Naive thymus-derived CD4-positive, alpha-beta T cell (primary cell): ENCODE measurements at places on chromosomes 12 and 14. TPM values are rescaled to one million over a fixed set of nuclear protein-coding genes. Genes with fewer than 3 reads are reported as not detected.

The PMEL gene
- not detected in 2 replicates for total RNA-seq

The CPNE6 gene
- total RNA-seq: 0.12 TPM in 1 of 2 replicates, not detected in the other

- H3K4me1 ChIP-seq: peaks cover 38% of the 10 kb centered on the region
- no peak for DNase-seq
- no peaks in the 10 kb centered on the region for H3K27me3 ChIP-seq
- no peak overlapping the region for H3K4me3 ChIP-seq
Measured at GRCh38 chr12:31740628-31741027, 11.8 kb upstream of the AMN1 start.

The RNASE3 gene
- total RNA-seq: not detected

- H3K36me3 ChIP-seq: no peaks in the 10 kb centered on the region
- H3K4me1 ChIP-seq: no peaks in the 10 kb centered on the region
- H3K27me3 ChIP-seq: no peaks in the 10 kb centered on the region
- H3K4me3 ChIP-seq: no peak overlapping the region
- no peak for DNase-seq
Measured at GRCh38 chr12:76687981-76688380, 75.9 kb upstream of the ZDHHC17 start.

DNA sequence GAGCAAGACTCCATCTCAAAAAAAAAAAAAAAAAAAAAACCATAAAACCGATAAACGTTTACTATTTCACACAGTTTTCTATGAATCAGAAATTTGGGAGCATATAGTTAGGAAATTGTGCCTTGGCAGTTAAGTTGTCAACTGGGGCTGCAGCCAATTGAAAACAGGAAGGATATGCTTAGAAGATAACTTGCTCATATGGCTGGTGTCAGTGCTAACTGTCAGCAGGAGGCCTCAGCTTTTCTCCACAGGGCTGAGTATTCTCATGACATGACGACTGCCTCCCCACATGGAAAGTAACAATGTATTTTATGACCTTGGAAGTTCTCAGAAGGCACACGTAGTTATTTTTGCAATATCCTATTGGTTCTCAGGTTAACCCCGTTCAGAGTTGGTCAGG, 29.6 kb upstream of the OR5AU1 start:
- no peaks in the 10 kb centered on the region for H3K4me1 ChIP-seq
- H3K36me3 ChIP-seq: no peaks in the 10 kb centered on the region
- no peak for DNase-seq
- no peak overlapping the region for H3K27ac ChIP-seq
- no peak overlapping the region for H3K4me3 ChIP-seq

The PLXNC1 gene
- 12.6 TPM for total RNA-seq

The ZDHHC22 gene
- not detected in 2 replicates for total RNA-seq

DNA sequence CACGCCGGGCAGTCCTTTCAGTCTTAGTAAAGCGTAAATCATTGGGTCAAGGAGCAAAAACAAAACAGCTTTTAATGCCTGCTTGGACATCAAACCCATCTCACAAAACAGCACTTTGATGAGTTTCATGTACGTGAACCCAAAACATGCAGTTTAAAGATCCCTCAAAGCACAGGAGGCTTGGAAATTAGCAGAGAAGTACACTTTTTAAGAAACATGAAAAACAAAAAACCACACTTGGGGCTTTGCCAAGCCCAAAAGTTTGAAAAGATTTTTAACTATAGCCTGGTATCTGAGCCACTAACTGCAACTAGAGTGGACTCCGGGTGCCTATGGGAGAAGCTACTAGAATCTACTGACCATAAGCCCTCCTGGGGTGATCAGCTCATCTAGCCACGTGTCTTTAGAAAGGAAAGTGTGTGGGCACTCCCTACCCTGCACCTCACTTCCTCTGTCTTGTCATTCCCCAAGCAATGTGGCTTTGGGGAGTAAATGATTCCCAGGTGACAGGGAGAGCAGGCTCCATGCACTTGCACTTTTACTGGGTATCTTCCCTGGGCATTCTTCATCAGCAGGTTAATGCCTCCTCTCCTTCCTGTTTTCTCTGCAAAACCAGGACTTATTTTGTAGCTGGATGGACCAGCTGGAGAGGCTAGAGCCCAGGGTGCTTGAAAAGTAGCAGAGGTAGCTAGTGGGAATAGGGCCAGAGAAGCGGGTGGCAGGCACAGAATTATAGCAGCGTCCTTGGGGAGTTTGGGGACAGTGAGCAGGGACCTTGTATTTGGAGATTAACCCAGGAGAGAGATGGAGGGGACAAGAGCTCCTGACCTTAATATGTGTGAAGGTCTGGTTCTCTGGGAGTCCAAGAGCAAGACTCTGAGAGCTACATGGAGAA, 339.3 kb downstream of the BCL11B start:
- peaks cover 77% of the 10 kb centered on the region for H3K4me1 ChIP-seq
- H3K36me3 ChIP-seq: no peaks in the 10 kb centered on the region
- H3K4me3 ChIP-seq: peak overlapping the region; percentile 40
- H3K27ac ChIP-seq: peak overlapping the region; percentile 66
- H3K27me3 ChIP-seq: no peaks in the 10 kb centered on the region

GRCh38 chr12:49707128-49707811, at the start of gene FMNL3:
Gene FMNL3, minus strand, starts transcription at chr12:49707405. Its CDS starts 225 bp downstream, at chr12:49707180.
- H3K4me1 ChIP-seq: peaks cover 32% of the 10 kb centered on the region
- no peaks in the 10 kb centered on the region for H3K27me3 ChIP-seq
- H3K4me3 ChIP-seq: peak within 1 kb of the TSS; percentile 78
- peak within 1 kb of the TSS; percentile 92 for H3K27ac ChIP-seq
- peak; percentile 97 for DNase-seq

DNA sequence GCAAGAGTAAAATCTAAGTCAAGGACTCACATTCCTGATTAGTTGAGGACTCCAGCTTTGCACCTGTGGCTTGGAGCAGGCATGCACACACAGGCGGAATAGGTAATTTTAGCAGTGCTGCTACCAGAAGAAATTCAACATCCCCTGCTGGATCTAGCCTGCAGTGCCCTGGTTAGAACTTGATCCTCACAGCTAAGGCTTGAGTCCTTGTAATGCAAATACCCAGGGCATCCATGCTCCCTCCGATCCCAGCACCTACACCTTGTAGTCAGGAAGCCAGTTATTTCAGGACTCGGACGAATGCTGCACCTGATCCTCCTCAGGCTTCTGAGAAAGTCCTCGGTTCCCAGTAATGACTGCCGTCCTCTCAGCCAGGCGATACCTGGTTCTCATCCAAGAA, 309.0 kb upstream of the AMIGO2 start:
- H3K36me3 ChIP-seq: no peaks in the 10 kb centered on the region
- no peak for DNase-seq
- H3K4me1 ChIP-seq: peaks cover 30% of the 10 kb centered on the region
- H3K27ac ChIP-seq: no peak overlapping the region
- H3K27me3 ChIP-seq: no peaks in the 10 kb centered on the region

The OR4K1 gene
- not detected for total RNA-seq

DNA sequence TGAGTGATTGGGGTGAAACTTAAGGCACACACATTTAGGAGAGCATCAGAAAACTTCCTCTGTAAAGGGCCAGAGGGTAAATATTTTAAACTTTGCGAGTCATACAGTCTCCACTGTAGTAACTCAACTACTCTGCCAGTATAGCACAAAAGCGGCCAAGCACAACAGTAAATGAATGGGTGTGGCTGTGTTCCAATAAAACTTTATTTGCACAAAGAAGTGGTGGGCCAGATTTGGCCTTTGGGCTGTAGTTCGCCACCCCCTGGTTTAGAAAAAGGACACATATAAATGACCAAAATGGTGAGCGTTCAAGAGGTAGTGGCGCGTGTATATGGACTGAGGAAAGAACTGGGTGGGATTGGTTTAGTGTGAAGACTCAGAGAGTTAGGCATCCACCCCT, 109.9 kb downstream of the CALM1 start:
- no peak for DNase-seq
- H3K27me3 ChIP-seq: no peaks in the 10 kb centered on the region
- no peak overlapping the region for H3K27ac ChIP-seq
- no peaks in the 10 kb centered on the region for H3K4me1 ChIP-seq
- no peak overlapping the region for H3K4me3 ChIP-seq

The VAMP1 gene
- 38.7 TPM for total RNA-seq

The TCL1B gene
- total RNA-seq: not detected

The GPR137C gene
- not detected for total RNA-seq

- peaks cover 22% of the 10 kb centered on the region for H3K4me1 ChIP-seq
- no peaks in the 10 kb centered on the region for H3K36me3 ChIP-seq
- H3K27ac ChIP-seq: no peak overlapping the region
Measured at GRCh38 chr14:68637106-68638021, 155.5 kb downstream of the ZFP36L1 start.

DNA sequence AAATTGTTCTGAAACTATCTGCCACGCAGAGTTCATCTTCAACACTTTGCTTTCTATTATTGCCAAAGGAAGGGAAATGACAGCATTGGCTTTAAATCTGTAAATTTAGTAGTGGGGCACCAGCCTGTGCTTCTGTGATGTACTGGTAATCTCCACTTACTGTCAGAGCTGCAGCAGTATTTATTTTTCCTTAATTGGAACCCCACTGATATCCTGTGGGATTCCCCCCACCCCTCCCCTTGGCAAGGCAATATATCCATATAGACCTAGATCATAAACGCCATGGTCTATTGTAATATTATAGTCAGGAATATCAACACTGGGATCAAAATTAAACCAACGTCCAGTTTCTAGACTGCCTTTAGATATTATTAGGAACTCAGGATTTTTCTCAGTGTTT, 96.7 kb downstream of the RMST start:
- no peaks in the 10 kb centered on the region for H3K27me3 ChIP-seq
- H3K4me3 ChIP-seq: no peak overlapping the region
- no peaks in the 10 kb centered on the region for H3K36me3 ChIP-seq
- no peak for DNase-seq

The TWF1 gene
- total RNA-seq: 51.2 TPM

GRCh38 chr12:64779354-64779974, 20.3 kb upstream of the GNS start:
- no peak overlapping the region for H3K4me3 ChIP-seq
- no peak overlapping the region for H3K27ac ChIP-seq
- no peak for DNase-seq
- H3K36me3 ChIP-seq: no peaks in the 10 kb centered on the region
- peaks cover 14% of the 10 kb centered on the region for H3K4me1 ChIP-seq

DNA sequence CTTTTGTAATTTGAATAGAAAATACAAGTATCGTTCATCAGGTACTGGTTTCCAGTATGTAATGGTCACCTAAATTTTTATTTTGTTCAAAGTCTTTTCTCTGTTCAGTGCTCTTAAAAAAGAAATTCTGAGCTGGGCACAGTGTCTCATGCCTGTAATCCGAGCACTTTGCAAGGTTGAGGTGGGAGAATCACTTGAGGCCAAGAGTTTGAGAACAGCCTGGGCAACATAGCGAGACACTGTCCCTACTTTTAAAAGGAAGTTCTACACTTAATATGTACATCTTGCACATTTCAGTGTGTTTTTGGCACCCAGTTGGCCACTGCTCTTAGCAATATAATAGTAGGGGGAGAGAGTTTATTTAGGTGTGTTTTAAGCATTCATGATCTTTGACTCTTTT, 27.9 kb downstream of the PCNX1 start:
- H3K27ac ChIP-seq: peak overlapping the region; percentile 19
- H3K4me1 ChIP-seq: peaks cover 25% of the 10 kb centered on the region
- no peaks in the 10 kb centered on the region for H3K36me3 ChIP-seq

The TAS2R19 gene
- 3.6 TPM for total RNA-seq

GRCh38 chr14:93787465-93788292, 606 bp downstream of the PRIMA1 start:
- H3K27ac ChIP-seq: no peak overlapping the region
- no peaks in the 10 kb centered on the region for H3K27me3 ChIP-seq
- no peak for DNase-seq
- H3K4me3 ChIP-seq: no peak overlapping the region

- H3K36me3 ChIP-seq: peaks cover 20% of the 10 kb centered on the region
- H3K4me3 ChIP-seq: peak overlapping the region; percentile 67
- DNase-seq: peak; percentile 84
- H3K4me1 ChIP-seq: peaks cover 64% of the 10 kb centered on the region
Measured at GRCh38 chr14:101823511-101824120, 62.1 kb downstream of the PPP2R5C start.

- no peak overlapping the region for H3K27ac ChIP-seq
- H3K27me3 ChIP-seq: no peaks in the 10 kb centered on the region
- no peak for DNase-seq
- H3K4me3 ChIP-seq: no peak overlapping the region
- H3K4me1 ChIP-seq: no peaks in the 10 kb centered on the region
Measured at GRCh38 chr14:67166450-67166853, 22.8 kb upstream of the GARIN2 start.

- no peaks in the 10 kb centered on the region for H3K4me1 ChIP-seq
- no peaks in the 10 kb centered on the region for H3K36me3 ChIP-seq
- H3K27me3 ChIP-seq: no peaks in the 10 kb centered on the region
- H3K27ac ChIP-seq: peak overlapping the region; percentile 50
- no peak overlapping the region for H3K4me3 ChIP-seq
Measured at GRCh38 chr12:110669193-110669502, 19.8 kb downstream of the HVCN1 start.

The ASIC1 gene
- 0.34 TPM for total RNA-seq

GRCh38 chr12:49294086-49294803, 702 bp upstream of the PRPH start:
- peaks cover 10% of the 10 kb centered on the region for H3K4me1 ChIP-seq
- peaks cover 28% of the 10 kb centered on the region for H3K27me3 ChIP-seq
- no peak overlapping the region for H3K4me3 ChIP-seq
- H3K36me3 ChIP-seq: no peaks in the 10 kb centered on the region
- DNase-seq: no peak
- no peak overlapping the region for H3K27ac ChIP-seq

DNA sequence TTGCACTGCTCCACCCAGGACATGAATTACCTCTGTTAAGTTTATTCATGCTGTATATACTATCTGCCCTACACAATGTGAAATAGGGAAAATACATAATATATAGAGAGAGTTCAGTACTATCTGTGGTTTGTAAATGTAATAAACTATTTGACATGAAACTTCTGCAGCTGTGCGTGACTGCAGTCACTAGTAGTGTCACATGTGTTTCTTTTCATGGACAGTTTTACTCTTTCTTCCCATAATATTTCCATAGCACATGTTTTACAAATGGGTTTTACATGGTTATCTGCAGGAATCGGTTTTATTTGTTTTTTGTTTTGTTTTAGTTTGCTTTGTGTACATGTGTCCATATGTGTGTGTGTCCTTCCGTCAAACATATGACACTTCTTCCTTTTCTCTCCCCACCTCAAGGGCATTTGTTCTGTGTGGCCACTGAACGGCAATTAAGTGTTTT, 1644.1 kb upstream of the FLRT2 start:
- H3K4me3 ChIP-seq: no peak overlapping the region
- no peaks in the 10 kb centered on the region for H3K36me3 ChIP-seq
- no peaks in the 10 kb centered on the region for H3K27me3 ChIP-seq
- DNase-seq: no peak
- no peak overlapping the region for H3K27ac ChIP-seq

The SRRM4 gene
- total RNA-seq: not detected

DNA sequence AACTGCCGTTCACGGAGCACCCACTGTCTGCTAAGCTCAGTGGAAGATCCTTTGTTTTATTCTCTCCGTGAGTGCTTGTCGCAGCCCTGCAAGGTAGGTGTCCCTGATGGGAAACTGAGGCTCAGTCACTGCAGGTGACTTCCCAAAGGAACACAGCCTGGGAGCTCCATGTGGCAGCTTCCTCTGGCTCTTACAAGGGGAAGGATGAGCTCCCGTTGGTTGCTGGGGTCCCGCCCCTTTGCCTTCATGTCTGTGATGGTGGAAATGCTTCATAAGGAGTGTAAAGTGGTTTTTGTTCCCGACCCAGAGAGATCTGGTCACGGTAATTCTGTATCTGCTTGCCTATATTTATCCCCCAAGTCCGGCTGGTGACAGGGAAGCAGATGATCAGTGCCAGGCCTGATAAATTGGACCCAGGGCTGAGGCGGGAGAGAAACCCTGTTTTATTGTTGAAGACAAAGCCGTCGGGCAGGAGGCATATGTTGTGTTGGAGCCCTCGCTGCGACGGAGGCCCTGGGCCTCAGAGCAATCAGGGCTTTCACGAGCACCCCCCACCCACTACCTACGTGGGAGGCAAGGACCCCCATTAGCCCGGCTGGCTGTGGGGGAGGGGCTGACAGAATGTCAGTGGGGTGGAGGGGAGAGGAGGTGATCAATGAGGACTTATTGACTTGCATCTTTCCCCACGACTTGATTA, 91.9 kb downstream of the KIF26A start:
- H3K4me3 ChIP-seq: no peak overlapping the region
- H3K4me1 ChIP-seq: no peaks in the 10 kb centered on the region
